ENCODE measurements at places on chromosomes 5 and 9.

GRCh38 chr5:136258463-136258862 is 65.5 kb upstream of the SMIM32 start:
- no peak for DNase-seq

GRCh38 chr5:87400305-87400899 is 12.3 kb downstream of the CCNH start:
- no peak for DNase-seq

DNA sequence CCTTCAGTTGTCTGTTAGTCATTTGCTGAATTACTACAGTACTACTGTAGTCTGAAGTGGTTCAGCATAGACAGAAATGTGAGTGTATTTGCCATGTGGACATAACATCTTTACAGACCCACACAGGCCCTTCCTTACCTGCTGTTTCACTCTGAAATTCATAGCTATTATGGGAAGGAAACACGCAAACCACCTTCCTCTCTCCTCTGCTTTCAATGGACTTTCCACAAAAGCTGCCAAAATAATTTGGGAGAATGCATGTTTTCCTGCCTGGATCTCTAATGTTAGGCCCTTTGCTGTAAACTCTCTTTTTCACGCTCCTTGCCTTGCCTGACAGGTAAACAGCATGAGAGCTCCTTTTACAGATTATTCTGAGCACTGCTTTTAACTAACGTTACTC is 294.0 kb downstream of the GLIS3 start:
- DNase-seq: no peak

GRCh38 chr5:131239686-131240085 is 24.2 kb upstream of the CDC42SE2 start:
- no peak for DNase-seq
